ENCODE measurements at places on chromosomes 7 and 10.

DNA sequence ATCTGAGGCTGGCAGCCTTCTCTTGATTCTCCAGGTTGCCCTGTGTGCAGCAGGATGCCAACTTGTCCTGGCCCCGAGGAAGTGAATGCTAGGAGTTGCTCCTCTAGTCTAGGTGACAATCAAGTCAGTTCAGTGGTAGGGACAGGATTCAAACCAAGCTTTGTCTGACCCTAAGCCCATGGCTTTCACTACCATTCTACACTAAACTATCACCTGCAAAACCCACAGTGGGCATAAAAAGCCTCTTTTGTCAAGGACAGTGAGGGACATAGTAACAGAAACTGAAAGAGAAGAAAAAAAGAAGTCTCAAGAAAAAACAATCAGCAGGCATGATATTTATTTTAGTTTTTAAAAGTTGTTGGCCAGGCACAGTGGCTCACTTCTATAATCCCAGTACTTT lies 33.5 kb downstream of the KCNMA1 start:
- DNase-seq = no peak

DNA sequence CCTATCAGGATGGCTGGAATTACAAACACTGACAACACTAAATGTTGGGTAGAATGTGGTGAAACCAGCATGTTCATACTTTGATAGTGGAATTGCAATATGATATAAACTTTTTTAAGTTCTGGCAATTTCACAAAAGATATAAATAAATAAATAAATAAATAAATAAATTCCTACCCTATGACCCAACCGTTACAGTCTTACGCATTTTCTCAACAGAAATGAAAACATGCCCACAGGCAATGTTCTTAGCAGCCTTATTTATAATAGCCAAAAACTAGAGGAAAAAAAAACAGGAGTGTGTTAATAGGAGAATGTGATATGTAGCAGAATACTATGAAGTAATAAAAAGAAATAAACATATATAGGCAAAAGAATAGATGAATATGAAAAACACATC lies 318.9 kb downstream of the IPMK start:
- no peak for DNase-seq

DNA sequence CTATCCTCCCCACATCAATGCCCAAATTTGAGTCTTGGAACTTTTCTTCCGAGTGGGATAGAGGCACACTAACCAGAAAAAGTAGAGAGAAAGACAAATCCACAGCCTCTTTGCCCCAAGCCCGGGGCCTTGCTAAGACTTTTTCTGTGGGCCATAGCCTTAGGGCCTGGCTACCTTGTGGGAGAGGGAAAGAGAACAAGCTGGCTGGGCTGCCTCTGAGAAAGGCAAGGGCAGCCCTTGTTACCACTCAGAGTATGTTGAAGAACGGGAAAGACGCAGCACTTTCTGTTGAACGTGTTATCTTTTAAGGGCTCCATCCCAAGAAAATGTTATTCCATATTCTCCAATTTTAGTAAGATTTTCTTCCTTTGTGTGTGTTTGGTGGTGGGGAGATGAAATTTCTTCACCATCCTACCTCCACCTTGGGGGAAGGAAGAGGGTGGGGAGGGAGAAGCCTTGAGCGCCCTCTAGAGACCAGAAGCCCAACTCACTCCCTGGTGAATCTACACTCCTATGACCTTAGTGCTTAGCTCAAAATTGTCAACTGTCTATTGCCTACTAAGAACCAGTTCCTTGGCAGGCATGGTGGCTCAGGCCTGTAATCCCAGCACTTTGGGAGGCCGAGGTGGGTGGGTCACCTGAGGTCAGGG lies 3.9 kb upstream of the NRF1 start:
- DNase-seq = peak; percentile 21

DNA sequence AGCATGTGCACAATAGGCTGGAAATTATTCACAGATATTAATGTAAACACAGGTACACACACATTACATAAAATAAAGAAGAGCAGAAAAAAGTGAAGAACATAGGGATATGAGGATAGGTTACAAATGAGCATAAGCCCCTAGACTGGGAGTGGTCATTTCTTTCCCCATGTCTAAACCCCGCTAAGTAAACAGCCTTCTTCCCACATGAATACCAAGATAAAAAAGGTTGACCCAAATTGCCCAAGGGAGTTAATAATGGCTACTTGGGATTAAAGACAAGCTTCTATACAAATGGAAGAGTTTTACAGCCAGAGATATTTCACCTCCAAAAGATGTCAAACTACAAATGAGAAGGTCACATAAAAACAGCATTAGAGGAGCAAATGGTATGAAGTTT lies 527.1 kb upstream of the CELF2 start:
- DNase-seq = no peak

GRCh38 chr7:49563693-49564378 lies 209.6 kb upstream of the VWC2 start:
- no peak for DNase-seq

- DNase-seq = no peak
Observed at GRCh38 chr10:73647875-73648651, 6.8 kb upstream of the MYOZ1 start.

GRCh38 chr7:121054925-121055324 lies 66.4 kb downstream of the CPED1 start:
- DNase-seq = no peak

DNA sequence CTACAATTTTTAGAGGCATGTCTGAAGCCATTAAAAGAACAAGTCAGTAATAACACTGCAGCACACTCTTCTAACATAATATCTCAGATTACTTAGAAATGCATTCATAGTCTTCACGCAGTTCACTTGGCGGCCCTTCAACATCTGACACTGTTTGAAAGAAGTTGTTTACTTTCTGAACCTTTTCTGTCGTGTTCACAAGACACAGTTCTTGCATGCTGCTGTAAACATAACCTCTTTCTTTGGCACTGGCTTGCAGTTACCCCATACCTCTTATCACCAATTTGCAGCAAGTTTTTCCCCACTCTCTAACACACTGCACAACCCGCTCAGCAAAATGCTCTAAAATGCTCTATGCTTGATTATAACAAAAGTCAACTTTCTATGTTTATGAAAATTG lies 12.0 kb downstream of the PIP4K2A start:
- no peak for DNase-seq

Measured in T-helper 2 cell treated with Interferon-gamma antibody and Interleukin-4, amounts not matched to agents 5 μg/mL and 100 μg/mL, for 36 hours (primary cell).